ENCODE measurements at places on chromosomes 13 and 19.
A peak's percentile ranks its signal among the peaks of the same experiment; 100 is the strongest.

GRCh38 chr19:53463263-53463662 is 4.3 kb upstream of the ZNF813 start:
- no peak for DNase-seq

GRCh38 chr19:42254089-42254849 is 659 bp downstream of the ERF start:
- no peak for DNase-seq

GRCh38 chr13:99351772-99352171 is 44.6 kb upstream of the GPR183 start:
- no peak for DNase-seq

GRCh38 chr19:9791552-9792205 is 23.1 kb upstream of the ZNF846 start:
- peak; percentile 96 for DNase-seq

- DNase-seq, result no peak
Measured at GRCh38 chr19:15448778-15449619, 757 bp downstream of the WIZ start.

DNA sequence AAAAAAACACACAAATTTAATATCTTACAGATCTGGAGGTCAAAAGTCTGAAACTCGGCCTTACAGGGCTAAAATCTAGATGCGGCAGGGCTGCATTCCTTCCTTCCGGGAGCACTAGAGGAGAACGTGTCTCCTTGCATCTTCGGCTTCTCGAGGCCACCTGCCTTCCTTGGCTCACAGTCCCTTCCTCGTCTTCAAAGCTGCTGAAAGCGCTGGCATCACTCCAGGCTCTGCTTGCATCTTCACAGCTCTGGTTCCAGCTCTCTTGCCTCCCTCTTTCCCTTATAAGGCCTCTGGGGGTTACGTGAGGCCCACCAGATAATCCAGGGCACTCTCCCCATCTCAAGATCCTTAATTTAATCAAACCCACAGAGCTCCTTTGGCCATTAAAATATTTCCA is 10.5 kb downstream of the XRCC1 start:
- no peak for DNase-seq

- no peak for DNase-seq
Measured at GRCh38 chr19:8208119-8208921, 850 bp upstream of the CERS4 start.

- DNase-seq, result no peak
Measured at GRCh38 chr13:98869408-98870090, 108.3 kb downstream of the DOCK9 start.

GRCh38 chr13:101835920-101836319 is 383.4 kb downstream of the ITGBL1 start:
- no peak for DNase-seq

All from right atrium auricular region (tissue), 2 donors.